Stimulated activated CD4-positive, alpha-beta T cell treated with anti-CD3 and anti-CD28 coated beads, Interleukin-4, amount 100 ng/mL, for 48 hours (primary cell): ENCODE measurements at places on chromosomes 13 and 19.

- DNase-seq, result no peak
These were observed 738.3 kb upstream of the GPC6 start for GRCh38 chr13:92488249-92488852.

DNA sequence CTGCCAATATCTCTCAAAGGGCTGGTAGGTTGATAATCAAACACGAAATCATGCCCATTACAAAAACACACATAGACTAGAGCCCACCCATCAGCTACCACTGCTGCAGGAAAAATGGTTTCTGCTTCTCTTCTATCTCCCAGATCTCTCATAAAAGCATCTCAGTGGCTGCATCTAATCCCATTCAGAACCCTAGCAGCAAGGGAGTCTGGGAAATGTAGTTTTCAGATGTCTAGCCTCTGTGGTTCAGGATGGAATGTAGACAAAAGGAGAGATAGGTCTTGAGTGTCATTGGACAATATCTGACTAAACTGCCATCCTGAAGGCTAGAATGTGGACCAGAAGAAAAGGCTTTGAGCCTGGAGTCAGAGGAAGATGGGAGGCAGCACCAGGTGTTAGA is 32.1 kb downstream of the RDH8 start:
- DNase-seq, result no peak

DNA sequence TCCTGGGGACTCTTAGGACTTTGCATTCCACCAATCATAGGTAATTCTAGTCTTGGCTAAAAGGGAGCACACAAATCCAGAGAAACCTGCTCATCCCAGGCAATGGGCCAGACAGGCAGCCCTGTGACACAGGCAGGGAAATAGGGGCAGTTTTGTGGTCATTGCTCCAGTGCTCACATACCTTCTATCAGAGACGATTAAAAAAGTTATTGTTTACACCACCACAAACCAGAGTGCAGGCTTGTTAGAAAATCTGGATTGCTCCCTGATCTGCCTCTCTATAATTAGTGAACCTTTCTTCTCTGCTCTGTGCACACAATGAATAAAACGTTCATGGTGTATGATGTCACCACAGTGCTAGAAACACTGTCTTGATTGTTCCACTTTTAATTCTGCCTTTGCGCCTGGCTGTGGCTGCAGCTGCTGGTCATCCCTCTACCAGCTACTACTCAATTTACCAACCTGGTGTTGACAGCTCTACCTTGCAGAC is 121.6 kb upstream of the SPATA13 start:
- no peak for DNase-seq

- no peak for DNase-seq
These were observed 49.5 kb downstream of the RFX2 start for GRCh38 chr19:6060600-6061375.

DNA sequence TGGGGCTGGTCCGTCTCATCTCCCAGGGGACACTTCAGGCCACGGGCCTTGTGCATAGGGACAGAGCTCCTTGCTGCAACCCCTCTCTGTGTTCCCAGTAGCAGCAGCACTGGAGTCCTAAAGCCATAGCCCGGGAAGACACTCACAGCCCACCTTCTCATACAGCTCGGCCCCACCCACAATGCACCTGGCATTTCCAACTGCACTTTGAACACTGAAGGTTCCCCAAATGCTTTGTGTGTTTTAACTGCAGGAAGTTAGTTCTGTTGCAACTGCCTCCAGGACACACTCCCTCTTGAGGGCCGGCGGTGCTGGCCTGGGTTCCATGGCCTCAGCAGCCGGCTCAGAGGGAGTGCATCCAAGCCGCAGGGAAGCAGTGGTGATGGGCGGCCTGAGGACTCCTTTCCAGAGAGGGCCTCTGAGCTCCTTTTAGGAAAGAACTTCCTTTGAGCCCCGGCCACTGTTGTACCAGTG is 22.7 kb upstream of the TMEM255B start:
- no peak for DNase-seq

DNA sequence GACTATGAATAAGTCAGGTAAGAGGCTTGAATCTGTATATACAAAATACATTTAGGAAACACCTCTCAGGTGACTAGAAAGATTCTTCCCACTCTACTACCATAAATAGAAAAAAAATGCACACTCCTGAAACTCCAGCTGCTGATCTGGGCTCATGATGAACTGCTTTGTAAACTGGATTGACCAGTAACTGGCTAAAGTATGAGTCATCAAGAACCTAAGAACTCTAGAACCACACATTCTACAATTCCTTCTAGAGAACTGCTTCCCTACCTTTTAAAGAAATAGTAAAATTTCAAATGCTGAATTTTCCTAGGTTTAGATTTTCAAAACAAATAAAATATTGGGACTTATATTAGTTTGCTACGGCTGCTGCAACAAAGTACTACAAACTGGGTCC is 55.2 kb downstream of the ELF1 start:
- no peak for DNase-seq

DNA sequence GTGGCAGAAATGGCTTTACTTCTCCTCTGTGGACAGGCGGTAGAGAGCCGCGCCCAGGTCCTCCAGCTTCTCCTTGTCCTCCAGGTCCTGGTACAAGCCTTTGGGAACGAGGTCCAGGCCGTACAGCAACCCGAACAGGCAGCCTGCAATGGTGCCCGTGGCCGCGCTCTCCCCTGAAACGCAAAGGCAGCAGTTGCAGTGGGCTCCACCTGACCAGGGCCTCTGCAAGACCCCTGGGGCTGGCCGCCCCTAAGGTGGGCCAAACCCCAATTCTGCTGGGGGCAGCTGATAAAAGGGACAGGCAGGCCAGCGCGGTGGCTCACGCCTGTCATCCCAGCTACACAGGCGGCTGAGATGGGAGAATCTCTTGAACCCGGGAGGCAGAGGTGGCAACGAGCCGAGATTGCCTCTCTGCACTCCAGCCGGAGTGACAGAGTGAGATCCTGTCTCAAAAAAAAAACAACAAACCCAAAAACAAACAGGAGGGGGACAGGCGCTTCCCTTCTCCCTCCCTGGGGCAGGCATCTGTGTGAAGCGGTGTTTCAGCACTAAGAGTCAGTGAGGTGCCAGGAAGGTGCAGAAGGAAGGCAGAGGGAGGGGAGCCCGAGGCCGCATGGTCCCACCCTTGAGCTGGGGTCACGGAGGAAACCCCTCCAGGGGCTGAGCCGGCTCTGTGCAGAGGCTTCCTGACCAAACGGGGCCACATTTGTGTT is 30.3 kb downstream of the ADPRHL1 start:
- no peak for DNase-seq

- DNase-seq, result no peak
These were observed 1.5 kb upstream of the MYADM start for GRCh38 chr19:53865918-53866864.

GRCh38 chr19:10565028-10565566 is 713 bp downstream of the KRI1 start:
- peak; percentile 44 for DNase-seq

DNA sequence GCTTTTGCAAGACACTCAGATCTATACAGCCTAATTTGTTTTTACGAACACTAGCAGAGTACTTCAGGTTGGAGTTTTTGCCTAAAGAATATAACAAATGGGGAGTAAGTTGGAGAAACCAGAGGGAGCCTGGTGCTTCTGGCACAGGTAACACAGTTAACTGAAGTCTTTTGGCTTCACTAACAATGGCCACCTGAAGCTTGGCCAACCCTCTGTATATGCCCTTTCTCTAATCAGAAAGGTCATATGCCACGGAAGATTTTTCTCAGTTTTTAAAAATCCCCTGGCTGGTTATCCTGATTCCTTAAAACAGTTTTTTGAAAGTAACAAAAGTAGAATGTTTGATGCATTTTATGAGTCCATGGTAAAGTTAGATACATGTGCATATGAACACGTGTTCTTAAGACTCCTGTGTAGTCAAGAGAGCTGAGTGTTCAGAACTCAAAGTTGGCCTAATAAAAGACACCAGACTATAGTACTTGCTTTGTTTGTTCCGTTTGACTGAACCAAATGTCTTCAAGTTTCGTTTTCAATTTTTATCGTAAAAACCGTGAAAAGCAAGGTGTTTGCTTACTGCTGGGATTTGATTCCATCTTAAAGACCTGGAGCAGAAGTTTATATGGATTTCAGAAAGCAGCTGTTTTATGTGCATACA is 137.5 kb downstream of the KCNRG start:
- DNase-seq, result no peak

GRCh38 chr19:30362156-30362754 is 9.9 kb upstream of the ZNF536 start:
- no peak for DNase-seq

- no peak for DNase-seq
These were observed 38.6 kb upstream of the CCNE1 start for GRCh38 chr19:29773141-29773540.

DNA sequence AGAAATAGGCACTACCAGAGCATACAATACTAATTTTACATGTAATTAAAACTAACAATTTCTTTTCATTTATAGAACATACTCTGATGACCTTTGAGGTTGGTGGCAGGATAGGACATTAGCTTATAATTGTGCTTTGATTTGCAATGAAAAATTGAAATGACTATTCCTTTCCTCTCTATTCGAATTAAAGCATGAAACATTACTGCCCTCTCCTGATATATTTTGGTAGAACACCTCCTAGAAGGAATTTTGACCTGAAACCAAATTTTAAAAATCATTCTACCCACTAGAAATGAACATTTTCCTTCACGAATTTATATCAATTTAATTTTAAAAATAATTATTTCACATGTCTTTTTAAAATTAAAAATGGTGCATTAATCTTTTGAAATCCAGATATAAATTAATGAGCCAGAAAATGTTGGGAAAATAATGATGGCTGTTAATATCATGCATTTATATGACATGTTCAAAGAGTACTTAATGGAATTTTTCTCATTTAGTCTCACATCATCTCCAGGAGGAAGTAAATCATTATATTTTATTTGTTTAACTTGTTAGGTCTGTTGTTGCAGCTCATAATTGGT is 556.3 kb upstream of the ARGLU1 start:
- DNase-seq, result no peak

- DNase-seq, result no peak
These were observed 77.8 kb downstream of the VWA8 start for GRCh38 chr13:41883147-41883546.
